ENCODE measurements at places on chromosomes 3 and 15.

DNA sequence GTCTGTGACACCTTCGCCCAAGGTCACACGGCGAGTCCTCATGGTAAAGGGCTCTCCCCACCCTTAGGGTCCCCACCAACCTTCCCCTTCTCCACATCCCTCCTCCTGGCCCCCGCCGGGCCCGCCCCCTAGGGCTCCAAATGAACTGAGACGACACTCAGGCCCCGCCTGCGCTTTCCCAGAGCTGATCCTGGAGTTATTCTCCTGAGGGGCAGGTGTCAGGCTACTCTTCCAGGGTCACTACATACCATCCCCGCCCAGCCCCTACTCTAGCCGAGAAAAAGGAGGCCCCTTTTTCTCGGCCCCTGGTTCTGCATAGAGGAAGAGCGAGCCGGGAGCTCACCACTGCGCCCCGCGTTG is 292 bp downstream of the USP4 start:
- DNase-seq = no peak

DNA sequence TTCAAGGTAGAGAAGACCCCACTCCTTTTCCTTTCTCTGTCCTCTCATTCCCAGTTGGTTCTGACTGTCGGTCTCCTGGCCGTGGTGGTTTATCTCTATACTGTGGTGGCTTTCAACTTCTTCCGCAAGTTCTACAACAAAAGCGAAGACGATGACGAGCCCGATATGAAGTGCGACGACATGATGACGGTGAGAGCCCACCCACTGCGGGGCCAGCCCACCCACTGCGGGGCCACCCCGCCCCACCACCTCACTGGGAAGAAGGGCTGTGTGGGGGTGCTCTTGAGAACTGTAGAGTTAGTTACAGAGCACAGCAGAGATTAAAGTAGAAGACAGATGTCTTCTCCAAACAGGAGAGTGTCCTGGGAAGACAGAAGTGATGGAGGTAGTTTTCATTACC is 110.6 kb upstream of the CHRM5 start:
- no peak for DNase-seq

DNA sequence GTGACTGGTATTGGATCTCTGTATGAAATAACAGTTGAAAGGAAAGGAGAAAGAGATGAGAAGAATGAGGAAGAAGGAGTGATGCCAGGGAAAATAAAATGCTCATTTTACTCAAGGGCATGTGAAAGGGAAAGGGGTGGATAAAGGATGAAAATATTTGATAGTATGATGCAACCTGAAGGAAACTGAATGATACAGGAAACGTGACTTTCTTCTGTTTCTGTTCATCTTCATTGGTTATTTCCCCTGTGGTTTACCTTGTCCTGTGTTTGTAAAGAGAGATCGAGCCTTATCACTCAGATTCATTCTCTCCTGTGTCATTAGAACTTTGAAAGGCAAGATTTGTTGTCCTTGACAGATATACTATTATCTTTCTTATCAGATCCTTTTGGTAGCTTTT is 243.6 kb upstream of the SLITRK3 start:
- no peak for DNase-seq

DNA sequence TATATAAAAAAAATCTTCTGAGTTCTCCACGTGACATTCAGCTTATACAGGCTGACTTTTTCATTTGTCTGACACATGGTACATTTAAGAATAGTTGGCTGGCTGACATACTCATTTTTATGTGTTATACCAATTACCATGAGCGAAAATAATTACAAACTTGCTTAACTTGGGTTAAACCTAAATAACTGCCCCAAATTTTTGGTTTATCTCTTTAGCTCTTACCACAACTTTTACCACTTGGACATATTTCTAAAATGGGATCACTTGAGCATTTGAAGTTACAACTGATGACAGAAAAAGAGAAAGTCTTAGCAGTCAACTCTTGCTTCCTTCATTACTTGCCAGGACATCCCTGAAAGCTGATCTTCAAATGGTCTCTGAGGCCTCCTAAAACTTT is 618.1 kb downstream of the RBMS3 start:
- no peak for DNase-seq

GRCh38 chr15:59595434-59595915 is 16.1 kb upstream of the GCNT3 start:
- no peak for DNase-seq

- DNase-seq = no peak
These were observed 234.7 kb downstream of the CDIN1 start for GRCh38 chr15:36814105-36814504.

DNA sequence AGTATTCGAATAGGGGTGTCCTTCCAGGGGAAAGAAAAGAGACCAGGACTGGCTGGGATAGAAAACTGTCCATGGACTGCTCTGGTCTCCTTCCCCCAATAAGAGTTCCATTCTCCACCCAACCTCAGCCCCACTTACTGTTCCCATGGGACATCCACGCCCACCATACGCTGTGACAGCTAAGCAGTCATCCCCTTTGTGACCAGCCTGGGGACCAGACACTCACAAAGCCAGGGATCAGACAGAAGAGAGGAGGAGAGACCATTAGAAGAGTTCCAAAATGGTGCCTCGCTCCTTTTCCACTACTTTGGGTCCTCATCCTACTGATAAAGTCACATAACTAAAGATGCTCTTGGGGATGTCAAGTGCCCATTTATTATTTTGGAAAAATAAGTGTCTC is 27.6 kb upstream of the GNB5 start:
- no peak for DNase-seq

DNA sequence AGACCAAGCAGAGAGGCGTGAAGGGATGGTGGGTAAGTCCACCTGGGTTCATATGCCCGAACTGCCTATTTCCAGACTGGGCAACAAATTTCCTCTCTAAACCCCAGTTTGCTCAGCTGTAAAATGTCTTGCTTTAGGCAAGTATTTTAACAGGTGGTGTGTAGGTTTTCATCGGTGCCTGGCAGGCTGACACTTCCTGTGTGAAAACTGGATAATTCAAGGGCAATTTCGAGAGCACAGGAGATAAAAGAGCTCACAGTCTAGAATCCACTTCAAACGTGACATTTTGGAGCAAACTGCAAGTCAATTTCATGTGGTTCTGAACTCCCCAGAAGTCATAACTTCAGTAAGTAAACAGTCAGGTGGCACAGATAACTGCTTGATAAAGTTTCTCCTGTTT is 112.2 kb downstream of the OXNAD1 start:
- no peak for DNase-seq

DNA sequence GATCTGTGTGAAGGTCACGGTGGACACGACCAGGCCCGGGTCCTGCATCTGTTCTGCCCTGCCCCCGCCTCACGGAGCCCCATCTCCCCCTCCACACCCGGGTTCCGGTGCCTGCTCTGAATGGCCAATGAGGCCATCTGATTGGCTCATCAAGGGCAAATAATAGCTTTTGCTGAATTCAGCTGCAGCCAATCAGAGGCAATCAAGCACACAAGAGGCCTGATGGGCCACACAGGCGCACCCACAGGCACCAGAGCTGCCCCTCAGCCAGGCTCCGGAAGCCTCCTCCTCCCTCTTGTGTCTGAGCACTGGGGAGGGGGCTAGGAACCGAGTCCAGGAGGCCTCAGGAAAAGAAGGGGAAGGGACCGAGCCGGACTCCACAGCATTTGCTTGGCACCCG is 49.5 kb downstream of the CACNA2D2 start:
- DNase-seq = no peak

Measured in stimulated activated CD4-positive, alpha-beta T cell treated with anti-CD3 and anti-CD28 coated beads, Interleukin-1b, Interleukin-23, amount 100 ng/mL, for 1 hour (primary cell).